DMS 273 treated with DMSO at 0.1 percent for 48 hours (cell line): ENCODE measurements at places on chromosomes 6 and 20.

DNA sequence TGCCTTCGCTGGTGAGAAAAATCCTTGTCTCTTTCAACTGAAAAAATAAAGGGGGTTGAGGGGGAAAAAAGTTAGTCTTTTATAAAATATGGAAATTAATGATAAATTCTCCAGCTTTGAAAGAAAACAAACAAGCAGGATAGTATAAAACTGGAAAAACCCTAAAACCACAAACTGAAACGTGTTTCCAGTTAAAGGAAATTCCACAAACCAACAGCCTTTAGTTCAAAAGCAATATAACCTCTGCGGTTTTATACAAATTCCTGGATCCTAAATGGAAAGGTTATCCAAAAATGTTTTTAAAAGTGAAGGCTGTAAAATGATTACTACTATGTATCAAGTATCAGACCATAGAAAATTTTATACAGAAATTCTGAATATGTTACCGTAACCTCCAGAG is 55.6 kb downstream of the BMP5 start:
- no peak for DNase-seq

- no peak for DNase-seq
These were observed 55.2 kb upstream of the TAGAP start for GRCh38 chr6:159099961-159100360.

DNA sequence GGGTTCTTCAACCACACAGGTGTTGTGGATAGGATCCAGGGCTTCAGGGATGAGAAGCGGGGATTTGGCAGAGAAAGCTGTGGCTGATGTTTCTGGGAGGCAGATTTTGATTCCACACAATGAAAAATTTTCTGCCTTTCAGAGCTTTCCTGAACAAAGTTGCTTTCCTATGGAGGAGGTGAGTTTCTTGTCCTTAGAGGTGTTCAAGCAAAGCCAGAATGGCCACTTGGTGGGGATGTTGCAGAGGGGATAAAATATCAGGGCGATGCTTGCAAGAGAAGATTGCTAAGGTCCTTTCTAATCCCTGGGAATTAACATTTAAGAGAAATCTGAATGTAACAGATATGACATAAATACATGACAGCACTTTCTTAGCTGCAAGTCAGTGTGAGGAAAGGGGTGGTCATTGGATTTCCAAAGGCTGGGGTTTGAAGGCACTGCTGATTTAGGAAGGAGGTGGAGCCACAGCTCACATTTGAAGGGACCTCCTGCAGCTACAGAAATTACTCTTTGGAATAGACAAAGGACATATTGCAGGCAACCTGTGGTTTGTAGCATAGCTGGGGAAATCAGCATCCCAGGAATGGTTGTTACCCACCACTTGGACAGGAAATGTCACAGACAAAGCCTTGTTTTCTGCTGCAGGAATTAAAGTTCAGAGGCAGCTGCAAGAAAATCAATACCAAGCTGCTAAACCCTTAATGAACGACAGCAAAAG is 271.1 kb upstream of the CHD6 start:
- DNase-seq, result no peak

GRCh38 chr6:108763931-108764579 is 84.2 kb upstream of the ARMC2 start:
- no peak for DNase-seq

DNA sequence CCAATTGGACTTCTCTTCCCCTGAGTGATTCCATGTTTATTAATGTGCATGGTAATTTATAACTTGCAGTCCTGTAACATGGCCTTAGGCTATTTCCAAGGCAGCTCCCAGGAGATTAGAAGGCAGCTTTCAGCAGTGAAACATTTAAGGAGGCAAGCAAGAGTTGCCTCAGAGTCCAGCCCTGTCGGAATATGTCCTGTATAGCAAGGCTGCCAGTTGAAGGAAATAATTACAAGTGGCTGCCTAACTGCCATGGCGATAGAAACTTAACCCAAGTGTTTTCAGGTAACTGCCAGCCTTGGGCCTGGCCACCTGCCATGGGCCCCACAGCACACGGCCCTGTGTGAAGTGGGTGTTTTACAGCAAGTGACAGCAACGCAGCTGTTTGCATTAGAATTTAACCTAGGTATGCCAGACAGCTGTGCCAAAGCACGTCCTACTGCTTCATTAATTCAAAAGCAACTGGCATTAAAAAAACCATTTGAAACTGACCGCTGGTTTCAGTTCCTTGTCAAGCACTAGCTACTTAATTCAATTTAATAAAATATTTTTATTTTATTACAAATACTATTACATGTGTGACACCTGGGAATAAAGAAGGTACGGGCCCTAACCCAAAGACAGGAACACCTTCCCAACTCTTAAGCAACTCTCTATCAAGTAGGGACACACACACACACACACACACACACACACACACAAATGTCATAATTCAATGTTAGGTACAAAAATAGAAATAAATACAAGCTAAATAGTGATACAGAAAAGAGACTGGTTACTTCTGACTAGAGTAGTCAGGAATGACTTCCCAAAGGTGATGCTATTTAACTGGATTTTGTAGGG is 151.8 kb upstream of the HEY2 start:
- peak; percentile 55 for DNase-seq

DNA sequence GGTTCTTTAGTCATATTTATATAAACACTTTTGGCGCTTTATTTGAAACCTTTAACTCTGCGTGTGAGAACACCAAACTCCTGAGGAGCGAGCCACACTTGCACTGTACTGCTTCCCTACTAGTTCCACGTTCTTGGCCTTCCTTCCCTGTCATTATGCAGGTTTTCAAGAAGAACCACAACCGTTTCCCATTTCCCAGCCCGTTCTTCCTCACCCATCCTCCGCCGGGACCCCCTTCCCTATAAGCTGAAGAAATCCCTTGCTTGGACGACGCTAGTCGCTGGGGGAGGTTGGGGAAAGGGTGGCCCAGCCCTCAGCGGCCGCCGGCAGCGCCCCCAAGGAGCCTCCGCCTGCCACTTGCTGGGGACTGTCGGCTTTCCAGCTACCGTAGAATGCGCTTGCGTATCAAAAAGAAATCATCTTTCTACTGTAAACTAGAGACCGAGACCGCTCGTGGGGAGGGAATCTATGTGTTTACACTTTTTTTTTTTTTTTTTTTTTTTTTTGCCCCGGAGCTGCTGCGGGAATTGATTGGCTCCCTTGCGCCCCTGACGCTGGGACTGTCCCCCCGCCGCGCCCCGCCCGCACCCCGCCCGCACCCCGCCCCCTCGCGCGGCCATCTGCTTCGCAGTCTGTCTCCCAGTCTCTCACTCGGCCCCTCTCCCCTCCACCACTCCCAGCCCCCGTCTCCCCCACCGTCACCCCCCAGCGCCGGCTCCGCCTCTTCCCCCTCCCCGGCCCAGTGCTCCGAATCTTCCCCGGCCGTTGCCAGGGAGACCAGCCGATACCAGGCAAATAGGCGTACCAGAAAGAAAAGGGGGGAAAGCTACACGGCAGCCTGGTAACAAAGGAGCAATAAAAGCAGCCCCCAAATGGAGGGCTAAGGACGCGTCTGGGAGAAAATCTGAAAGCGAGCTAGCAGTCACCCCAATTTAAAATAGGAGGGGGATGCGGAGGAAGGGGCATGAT is 2.3 kb upstream of the MARCKS start:
- peak; percentile 97 for DNase-seq

DNA sequence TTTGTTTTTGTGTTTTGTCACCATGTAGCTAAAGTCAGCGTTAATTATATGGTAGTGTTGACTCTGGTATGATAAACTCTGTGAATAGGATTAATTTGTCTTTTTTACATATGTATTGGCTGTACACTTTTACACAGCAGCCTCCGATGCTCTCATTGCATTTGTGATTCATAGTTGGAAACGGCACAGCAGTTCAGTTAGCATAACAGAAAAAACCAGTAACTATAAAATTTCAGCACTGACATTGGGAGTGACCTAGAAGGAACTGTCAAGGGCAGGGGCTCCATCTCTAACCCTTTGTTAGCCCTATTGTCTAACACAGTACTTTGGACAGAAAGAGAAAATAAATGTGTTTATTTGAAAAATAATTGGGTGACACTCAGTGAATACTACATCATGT is 5.6 kb upstream of the BEND6 start:
- no peak for DNase-seq

GRCh38 chr6:122712093-122712447 is 67.4 kb upstream of the FABP7 start:
- no peak for DNase-seq

- DNase-seq, result no peak
These were observed 76.6 kb upstream of the HSF2 start for GRCh38 chr6:122322824-122323223.

DNA sequence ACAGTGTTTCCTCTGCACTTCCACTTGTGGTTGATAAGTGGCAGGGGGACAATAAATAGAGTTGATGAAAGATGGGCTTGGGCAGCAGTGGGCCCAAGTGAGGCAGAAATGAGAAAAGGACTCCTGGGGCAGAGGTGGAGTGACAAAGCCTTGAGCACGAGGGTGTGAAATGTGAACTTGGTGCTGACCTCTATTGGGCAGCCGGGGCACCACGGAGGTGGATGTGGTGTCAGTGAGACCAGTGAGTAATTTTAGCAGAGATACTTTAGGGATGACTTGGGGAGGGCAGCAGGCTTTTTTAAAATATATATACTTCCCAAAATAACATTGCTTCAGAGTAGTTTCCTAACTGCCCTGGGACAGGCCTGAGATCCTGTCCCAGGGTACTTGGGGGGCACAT is 30.6 kb upstream of the MYLK2 start:
- no peak for DNase-seq

DNA sequence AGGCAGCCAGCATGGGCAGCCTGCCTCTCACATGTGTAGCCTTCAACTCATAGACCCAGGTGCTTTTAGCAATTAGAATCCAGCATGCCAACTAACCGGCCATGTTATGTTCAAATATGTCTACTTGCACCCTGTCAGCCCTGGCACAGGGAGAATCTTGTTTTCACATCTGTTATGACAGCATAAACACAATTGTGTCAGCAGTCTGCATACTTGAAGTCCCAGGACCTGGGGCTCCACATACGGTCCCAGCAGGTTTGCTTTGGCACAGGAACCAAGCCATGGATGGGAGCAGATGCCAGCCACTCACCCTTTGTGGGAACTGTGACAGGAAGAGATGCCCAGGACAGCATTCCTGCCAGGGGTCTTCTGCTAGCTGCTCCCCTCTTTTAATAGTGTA is 67.2 kb upstream of the SYNDIG1 start:
- DNase-seq, result no peak

- no peak for DNase-seq
These were observed 2.0 kb downstream of the PRPF6 start for GRCh38 chr20:63982937-63983336.

GRCh38 chr6:14897831-14898230 is 348.0 kb upstream of the JARID2 start:
- DNase-seq, result no peak

GRCh38 chr6:119862719-119863118 is 513.2 kb upstream of the MAN1A1 start:
- DNase-seq, result no peak

GRCh38 chr6:111444794-111445193 is 38.2 kb downstream of the REV3L start:
- DNase-seq, result no peak

GRCh38 chr6:11218538-11219399 is 13.7 kb downstream of the NEDD9 start:
- DNase-seq, result no peak

- no peak for DNase-seq
These were observed 151.6 kb downstream of the SASH1 start for GRCh38 chr6:148494226-148494625.

DNA sequence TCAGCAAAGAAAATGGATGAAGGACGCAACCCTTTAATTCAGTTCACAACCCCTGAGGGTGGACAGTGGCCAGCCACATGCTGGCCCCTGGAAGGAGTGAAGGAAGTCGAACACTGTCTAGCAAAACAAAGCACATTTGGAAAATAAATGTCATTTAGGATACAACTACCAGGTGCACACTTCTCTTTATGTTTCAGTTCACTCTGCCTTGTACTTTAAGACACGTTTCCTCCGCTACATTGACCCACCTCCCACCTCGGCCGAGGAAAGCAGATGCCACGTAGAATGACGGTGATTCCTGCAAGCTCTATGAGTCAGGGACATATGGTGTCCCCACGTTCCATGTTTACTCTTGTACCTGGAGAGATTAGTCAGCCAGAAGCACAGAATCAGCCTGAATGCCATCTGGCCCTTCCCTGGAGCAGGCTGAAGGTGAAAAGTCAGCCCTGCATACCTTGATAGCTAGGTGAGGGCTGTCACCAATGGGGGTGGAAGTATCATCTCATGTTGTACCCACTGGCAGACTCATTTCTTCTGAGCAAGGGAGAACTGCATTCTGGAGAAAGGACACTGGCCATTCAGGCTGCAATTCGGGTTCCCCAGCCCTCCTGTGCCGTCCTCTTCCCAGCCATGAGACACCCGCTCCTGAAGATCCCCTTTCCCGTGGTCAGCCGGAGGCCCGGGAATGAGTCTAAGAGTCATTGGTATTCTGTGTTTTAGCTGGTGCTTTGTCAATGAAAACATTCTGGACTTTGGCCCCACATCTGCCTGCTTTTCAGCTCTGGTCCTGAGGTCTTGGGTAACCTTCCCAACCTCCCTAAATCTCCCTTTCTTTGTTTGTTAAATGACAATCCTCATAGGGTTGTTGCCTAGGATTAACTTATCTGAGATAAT is 60.6 kb downstream of the FOXA2 start:
- DNase-seq, result no peak

DNA sequence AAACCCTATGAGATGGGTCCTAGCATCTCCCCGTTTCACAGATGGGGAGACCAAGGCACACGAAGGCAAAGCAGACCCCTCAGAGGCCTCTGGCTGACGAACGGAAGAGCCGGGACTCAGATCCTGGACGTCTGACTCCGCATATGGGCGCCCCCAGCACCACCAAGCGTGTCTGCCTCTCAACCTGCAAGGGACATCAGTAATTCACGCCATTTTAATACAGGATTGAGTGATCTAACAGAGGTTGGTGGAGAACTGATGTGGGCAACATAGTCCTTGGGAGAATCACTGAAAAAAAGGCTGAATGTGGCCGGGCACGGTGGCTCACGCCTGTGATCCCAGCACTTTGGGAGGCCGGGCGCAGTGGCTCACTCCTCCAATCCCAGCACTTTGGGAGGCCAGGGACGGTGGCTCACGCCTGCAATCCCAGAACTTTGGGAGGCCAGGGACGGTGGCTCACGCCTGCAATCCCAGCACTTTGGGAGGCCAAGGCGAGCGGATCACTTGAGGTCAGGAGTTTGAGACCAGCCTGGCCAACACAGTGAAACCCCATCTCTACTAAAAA is 206.6 kb downstream of the DLL1 start:
- DNase-seq, result no peak

DNA sequence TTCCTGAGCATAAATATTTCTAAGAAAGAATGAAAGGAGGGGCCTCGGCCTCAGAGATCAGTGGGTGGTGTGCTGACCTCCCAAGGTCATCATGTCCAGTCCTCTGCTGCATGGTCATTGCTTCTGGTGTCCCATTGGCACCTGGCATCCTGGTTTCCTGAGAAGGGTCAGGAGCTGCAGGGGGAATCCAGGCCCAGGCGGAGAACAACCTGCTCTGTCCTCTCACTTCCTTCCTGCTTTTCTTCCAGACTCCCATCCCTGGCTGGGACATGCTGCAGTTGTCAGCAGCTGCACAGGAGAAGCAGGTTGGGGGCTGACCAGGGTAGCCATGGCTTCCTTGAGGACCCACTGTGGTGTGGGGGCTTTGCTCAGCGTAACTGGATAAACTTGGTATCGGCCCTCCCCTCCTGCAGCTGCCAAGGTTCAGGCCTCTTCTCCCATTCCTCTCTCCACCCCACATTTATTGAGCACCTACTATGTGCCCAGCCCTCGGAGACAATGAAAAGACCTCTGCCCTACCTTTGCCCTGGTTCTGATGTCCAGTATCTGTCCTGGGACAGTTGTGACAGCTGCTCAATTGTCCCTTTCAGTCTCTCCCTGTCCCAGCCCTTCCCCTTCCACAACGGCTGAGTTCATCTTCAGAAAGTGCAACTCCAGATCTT is 155.2 kb downstream of the CEBPB start:
- DNase-seq, result no peak
